ENCODE measurements at places on chromosomes 5 and 9. TPM values are rescaled to one million over a fixed set of nuclear protein-coding genes. Genes with fewer than 3 reads are reported as not detected.

- DNase-seq = no peak
Observed at GRCh38 chr5:93567424-93567823, 13.6 kb downstream of the NR2F1-AS1 start.

Gene EIF4E1B
- total RNA-seq = not detected

DNA sequence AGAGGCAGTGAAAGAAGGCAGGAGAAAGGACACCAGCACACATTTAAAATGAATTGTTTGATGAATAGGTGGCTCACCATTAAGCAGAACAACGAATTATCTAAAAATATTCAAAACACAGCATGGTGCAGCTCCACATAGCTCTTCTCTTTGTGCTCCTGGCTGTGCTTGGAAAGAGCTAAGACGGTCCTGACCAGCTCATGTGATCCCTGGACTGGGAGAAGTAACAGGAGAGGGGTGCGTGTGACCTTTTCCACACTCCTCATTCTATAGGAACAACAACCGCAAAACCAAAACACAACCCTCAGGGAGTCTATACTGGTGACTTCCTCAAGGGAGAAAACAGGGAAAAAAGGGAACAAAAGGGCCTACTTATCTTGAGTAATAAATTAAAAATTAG, 140.5 kb downstream of the DIRAS2 start:
- DNase-seq = no peak

- DNase-seq = no peak
Observed at GRCh38 chr5:158521995-158522394, 577.7 kb downstream of the EBF1 start.

- DNase-seq = no peak
Observed at GRCh38 chr5:56161439-56161823, 71.7 kb downstream of the ANKRD55 start.

DNA sequence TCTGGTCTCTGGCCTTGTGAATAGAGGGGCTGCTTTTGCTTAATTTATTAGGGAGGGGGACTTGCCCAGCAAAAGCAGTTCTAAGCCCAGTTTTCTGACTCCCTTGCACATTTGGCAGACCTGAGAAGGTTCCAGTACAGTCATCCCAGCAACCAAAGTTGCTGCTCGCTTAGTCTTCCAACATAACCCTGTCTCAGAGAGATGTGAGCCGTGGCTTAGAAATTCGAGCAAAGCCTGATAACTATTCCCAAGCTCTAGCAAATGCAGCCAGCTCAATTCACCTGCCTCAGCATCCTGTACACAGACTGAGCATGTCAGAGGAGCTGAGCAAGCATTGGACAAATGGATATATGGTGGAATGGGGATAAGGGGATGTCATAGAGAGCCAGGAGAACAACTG, 401.9 kb downstream of the SPOCK1 start:
- DNase-seq = no peak

Gene PRRC2B
- total RNA-seq = 215 TPM

DNA sequence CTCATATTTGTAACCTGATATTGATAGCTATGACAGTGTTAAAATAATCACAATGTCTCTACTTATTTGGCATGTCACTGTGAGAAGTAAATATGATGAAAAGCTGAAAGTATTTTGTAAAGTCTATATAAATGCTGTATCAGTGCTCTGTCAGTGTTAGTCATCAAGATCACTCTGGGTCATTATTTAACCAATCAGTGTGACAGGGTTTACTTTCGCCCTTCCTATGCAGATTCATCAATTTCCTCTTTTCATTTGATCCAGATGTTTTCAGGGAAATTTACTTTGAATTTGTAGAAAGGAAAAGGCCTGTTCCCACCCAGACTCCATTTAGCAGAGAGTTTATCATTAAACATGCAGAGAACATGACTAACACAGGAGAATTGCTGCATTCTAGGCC, 9.9 kb upstream of the PCSK5 start:
- no peak for DNase-seq

DNA sequence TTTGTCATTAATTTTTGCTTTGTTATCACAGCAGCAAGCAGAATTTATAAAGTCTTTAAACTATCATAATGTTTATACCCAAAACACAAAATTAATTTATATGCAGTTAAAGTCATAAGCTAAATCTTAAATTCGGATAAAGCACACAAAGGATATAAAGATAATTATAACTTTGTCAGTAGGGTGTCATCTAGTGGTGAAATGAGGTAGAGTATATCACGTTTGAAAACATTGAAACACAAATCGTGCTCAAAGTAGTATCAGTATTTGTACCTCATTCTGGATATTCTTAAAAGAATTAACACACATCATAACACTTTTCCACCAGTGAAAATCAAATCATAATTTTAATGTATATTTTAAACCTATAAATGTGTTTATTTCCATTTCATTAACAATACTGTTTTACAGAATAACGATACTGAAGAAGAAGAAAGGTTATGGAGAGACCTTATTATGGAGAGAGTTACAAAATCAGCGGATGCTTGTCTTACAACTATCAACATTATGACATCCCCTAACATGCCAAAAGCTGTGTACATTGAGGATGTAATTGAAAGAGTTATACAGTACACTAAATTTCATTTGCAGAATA, 129.5 kb downstream of the NIPBL start:
- DNase-seq = no peak
